ENCODE measurements at places on chromosomes 2 and 18.

- peak; percentile 18 for DNase-seq
Measured at GRCh38 chr2:69645031-69645431, 1.5 kb upstream of the AAK1 start.

- DNase-seq, result no peak
Measured at GRCh38 chr2:200021449-200022114, 66.2 kb downstream of the MAIP1 start.

DNA sequence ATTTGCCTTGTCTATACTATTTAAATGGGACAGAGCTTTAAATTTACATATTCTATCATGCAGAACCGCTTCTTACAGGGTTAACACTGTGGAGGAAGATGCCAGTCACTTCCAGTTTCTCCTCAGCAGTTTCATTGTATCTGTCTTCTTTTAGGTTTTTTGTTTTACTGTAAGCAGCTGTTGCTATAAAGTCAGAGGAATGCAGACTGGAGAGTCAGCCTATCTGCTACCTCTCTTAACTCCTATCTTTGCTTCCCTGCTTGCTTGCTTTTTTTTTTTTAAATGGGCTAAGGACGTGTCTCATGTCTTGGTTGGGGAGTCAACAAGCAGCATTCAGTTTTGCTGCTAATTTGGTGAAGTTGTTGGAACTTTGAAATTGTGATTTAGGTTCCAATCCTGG is 8.9 kb downstream of the EPC2 start:
- DNase-seq, result peak; percentile 41

- DNase-seq, result no peak
Measured at GRCh38 chr18:52312346-52312745, 27.7 kb upstream of the DCC start.

DNA sequence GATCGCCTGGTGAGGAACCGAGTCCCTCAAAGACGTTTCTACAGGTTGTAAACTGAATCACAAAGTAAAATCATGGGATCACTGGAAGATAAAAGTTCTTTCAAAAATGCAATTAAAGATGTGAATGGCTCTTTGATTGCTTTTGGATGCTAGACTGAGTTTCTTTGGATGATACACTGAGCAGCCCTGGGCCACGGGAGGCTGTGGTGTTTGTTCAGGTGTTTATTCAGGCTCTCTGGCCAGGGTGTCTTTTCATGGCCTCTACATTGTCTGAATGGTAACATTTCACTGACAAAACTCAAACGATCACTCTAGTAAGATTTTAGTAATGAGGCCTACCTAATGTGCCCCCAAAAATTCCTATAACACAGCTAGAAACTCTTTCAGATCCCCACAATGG is 48.4 kb upstream of the SPATS2L start:
- DNase-seq, result no peak

DNA sequence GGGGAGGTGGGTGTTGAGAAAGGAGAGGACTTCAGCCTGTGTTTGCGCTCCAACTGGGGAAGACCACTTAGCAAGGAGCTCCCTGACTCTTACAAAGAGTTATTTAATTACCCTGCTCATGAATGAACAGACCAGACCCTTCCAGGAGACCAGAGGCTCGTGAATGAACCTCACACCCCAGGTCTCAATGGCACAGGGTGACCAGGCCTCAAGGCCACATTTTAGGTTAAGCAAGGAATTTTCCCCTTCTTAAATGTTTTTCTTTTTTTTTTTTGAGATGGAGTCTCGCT is 25.3 kb downstream of the SMAD7 start:
- no peak for DNase-seq

- peak; percentile 69 for DNase-seq
Measured at GRCh38 chr18:63339920-63340484, 20.4 kb upstream of the BCL2 start.
